OCI-LY7 (cell line): ENCODE measurements at places on chromosomes 2 and 18.

DNA sequence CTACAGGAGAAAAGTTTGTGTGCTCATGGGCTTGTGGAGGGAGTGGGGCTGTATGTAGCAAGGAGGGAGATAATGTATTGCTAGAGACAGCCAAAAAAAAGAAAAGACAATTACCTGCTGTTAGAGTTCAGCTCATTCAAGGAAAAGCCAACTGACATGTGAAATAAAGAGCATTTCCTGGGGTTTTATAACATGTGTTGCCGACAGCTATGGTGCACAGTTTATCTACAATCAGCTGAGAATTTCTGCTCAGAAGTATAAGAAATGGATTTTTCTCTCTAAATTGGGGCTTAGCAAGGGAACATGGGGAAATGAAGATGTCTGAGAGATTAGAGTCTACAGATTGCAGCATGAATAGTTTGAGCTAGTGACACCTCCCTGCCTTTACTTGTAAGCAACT lies 674.1 kb downstream of the SUCLG1 start:
- no peak for DNase-seq

DNA sequence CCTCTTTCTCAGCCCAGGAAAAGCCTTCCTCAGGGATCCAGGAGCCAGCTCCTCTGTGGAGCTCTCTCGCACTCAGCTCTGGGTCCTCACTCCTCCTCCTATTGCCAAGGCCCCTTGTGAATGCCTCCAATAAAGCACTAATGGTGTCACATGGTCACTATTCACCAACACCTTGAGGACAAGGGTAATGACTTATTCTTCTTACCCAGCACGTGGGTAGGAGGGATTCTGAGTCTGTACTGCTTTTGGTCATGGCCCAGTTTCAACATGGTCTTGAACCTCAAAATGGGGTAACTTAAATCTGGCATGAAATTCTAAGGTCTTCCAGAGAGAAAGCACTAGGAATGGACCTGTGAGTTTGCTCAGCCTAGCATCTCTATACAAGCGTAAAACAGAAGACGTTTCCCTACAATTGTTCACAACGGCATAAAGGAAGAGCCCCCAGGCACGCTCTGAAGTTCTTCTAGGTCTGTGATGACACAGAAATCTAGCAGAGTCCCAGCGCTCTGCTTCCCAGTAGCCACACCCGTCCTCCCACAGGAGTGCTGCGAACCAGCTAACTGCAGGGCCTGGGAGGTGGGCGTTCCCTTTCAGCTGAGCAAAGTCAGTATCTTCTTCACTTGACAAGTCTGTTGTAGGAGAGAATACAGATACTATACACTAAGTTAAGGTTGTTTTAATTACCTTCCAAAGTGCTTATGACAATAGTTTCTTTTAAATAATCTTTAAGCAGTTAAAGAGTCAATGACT lies 14.6 kb upstream of the KIDINS220 start:
- no peak for DNase-seq

DNA sequence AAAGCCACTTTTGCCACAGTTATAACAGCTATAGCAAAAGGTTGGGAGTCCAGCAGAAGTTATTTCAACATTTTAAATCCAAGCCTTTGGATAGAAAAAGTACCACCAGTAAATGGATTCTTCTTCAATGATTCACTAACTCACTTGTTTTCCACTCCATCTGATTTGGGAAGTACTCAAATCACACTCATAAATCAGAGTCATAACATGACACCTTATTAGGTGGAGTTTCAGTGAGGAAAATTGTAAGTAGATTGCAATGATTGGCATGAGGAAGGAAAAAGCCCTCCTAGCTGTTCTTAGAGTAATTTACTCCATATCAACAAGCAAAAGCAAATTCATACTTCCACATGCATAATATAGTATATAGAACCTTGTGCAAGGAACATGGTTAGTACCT lies 132.9 kb downstream of the NR4A2 start:
- no peak for DNase-seq

DNA sequence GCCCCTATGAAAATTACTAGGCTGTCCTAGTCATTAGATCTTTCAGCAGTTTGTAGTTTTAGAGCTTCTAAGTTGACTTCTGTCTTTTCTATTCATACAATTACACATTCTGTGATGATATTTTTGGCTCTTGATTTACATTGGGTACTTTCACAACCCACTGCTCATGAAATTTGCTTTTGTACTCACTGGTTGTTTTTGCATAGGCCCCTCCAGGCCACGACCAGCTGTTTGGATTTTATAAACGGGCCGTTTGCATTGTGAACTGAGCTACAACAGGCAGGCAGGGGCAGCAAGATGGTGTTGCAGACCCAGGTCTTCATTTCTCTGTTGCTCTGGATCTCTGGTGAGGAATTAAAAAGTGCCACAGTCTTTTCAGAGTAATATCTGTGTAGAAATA lies 193.8 kb downstream of the RPIA start:
- peak; percentile 89 for DNase-seq

- DNase-seq = no peak
Observed at GRCh38 chr18:22912835-22913234, 20.3 kb upstream of the RBBP8 start.

DNA sequence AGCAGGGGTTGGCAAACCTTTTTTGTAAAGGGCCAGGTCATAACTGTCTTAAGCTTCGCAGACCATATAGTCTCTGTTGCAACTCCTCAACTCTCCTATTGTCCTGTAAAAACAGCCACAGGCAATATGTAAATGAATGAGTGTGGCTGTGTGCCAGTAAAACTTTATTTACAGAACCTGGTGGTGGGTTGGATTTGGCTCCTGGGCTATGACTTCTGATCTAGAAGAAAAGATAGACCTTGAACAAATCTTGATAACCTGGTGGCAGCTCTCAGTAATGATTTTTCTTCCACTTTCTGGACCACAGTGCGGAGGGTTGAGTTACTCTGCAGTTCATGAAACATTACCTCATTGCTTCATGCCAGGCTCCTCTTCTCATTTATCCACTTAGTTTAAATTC lies 139.3 kb downstream of the MYCN start:
- no peak for DNase-seq

DNA sequence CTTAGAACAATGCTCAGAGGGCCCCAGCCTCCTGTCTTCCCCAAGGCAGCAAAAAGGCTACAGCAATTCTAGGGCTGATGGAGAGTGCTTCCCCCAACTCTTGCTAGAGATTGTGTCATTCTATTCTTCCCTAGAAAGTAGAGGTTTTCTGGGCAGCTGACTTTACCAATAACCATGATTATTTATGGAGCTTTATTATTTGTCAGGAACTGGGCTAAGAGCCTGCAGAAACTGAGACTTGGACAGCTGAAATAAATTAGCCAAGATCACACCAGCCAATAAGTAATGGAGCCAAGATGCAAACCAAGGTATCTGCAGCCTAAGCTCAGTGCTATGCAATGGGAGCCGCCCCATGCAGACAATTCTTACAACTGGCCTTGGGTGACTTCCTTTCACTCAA lies 84.8 kb downstream of the CCBE1 start:
- DNase-seq = no peak

DNA sequence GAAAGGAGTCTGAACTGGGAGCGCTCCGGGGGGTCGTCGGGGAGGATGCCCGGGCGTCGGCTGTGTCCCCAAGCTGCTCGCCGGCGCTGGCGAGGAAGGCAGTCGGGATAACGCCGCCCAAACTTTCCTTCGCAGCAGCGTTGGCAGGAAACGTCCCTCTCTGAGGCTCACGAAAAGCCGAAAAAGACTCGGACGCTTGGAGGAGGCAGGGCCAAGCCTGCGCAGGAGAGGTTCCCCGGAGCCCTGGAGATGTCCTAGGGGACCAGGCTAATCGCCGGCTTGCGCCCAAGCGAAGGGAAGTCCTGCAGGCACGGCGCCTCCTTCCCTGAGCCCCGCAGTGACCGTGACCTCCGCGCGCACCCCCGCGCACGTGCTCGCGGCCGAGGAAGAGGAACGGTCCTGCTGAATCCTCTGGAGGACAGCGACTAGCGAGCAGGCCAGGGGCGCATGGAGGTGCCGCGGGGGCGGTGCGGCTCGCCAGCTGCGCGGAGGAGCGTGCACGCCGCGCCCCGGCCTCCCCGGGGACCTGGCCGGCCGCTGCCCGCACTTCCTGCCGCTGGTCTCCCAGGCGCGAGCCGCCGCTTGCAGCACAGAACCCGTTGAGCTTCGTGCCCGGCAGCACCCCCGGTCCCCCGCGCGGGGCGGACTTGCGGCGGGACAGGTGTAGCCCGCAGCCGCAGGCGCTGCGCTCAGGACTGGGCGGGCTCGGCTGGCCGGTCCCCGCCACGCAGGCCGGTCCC lies at the start of gene SH3RF3:
Gene SH3RF3 (plus strand): TSS at position 590 of the 740 bp plus-strand sequence.
- DNase-seq = no peak

- DNase-seq = no peak
Observed at GRCh38 chr2:232728785-232729184, 31.7 kb downstream of the GIGYF2 start.

DNA sequence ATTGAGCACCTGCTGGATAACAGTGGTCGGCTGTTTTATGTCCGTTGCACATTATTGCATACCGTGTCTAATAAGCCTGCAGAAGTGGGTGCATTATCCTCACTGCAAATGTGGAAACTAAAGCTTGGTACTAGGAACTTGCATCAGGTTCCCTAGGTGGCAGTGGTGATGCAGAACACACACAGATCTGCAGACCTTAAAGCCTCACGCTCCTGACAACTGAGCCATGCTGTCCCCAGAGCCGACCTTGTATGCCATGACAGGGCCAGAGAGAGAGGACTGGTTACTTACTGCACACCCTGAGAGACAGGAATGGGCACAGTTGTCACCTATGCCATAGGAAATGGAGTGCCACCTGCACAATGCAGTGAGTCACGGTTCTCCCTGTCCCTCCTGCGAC lies 151.8 kb downstream of the SH3RF3 start:
- DNase-seq = no peak

DNA sequence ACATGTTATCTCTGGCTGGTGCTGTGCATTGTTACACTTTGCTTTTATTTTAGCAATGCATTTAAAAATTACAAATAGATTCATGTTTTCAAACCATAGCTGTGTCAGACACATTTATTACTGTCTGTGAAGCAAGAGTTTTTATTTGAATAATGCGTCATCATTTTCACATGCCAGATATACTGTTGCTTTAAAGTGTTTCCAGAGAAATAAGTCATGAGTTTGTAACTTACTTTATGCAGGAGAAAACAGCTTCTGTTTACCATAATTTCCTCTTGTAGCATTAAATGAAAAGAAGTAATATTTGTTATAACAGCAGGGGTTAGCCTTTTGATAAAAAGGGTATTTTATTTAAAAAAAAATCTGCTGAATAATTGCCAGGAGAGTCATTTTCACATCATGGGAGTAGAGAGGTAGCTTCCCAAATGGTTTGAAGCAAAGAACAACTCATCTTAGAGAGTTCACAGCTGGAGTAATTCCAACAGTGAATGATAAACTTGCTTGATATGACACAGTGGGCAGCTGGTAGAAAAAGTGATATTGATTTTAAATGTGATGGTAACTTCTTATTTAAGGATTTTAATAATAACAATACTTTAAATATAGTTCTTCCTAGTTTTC lies 1274.5 kb upstream of the CRIM1 start:
- DNase-seq = no peak

GRCh38 chr18:56511996-56512395 lies 126.4 kb downstream of the TXNL1 start:
- DNase-seq = no peak

- no peak for DNase-seq
Observed at GRCh38 chr2:190670182-190670946, 21.5 kb downstream of the NAB1 start.

DNA sequence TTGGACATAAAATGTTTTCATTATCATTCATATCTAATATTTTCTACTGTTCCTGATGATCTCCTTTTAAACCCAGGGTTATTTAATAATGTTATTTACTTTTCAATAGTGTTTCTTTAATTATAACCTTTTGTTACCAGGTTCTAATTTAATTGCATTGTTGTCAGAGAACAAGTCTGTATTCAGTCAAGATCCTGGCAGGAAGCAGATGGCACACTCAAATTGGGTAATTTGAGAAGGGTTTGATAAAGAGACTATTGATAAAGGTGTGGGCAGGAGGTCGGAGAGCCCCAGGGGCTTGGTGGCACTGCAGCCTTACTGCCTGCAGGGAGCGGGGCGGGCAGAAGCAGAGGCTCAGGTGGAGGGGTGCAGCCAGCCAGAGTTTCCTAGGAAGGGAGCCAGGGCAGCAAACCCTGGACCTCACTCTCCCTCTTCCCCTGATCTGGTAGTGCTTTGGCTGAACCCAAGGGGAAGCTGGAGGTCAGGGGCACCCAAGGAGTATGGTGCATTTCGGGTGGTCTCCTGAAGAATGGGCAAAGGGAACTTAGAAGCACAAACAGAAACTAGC lies 2.3 kb upstream of the KIF1A start:
- DNase-seq = no peak

DNA sequence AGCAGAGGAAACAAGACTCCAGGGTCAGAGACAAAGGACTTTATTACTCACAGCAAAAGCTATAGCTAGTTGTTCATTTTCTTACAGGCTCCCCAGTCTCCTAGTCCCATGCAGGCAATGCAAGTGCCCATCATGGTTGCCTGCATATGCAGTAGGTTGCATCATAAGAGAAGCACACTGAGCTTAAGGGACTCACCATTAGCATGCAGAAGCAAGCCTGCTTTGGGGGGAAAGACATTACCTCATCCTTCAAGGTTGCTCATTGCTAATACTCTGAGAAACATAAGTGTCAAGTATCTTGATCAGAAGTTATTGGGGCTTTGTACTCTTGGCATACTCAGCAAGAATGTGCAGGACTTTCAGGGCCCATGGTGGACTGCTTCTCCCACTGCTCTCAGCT lies 114.6 kb upstream of the CCDC68 start:
- no peak for DNase-seq

DNA sequence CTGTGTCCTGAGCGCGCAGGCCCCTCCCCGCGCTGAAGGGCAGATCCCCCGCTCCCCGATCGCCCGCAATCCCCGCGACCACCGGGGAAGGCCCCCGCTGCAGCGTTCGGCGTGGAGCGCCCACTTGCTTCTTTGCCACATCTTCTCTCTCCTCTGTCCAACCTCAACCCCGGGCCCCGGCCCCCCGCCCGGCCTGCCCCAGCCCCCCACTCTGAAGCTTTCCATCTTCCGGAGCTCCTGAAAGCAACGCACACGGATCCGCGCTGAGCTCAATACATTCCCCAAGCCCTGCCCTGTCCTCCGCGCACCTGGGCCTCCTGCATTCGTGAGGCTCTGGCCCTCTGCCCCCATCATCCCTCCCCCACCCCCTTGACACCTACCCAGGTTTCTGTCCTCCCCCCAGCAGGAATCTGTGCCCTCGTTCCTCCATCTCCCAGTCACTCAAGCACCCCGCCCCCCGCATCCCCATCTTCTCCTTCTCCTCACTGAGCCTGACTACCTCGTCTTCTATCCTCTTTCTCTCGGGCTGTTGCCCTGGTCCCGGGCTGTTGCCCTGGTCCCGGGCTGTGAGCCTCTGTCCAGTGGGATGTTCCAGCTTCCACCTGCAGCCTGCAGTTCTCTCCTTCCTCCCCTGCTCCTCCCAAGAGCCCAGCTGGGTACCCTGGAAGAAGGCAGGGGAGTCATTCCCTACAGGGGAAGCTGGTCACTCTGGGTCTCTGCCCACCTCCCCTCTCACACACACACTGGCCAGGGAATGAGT lies 7.8 kb downstream of the SPEG start:
- DNase-seq = no peak
